NCI-H2107 (cell line): ENCODE measurements at places on chromosomes 13 and 19.
A peak's percentile ranks its signal among the peaks of the same experiment; 100 is the strongest.

- no peak for DNase-seq
Measured at GRCh38 chr13:21121616-21122015, 54.7 kb downstream of the SKA3 start.

DNA sequence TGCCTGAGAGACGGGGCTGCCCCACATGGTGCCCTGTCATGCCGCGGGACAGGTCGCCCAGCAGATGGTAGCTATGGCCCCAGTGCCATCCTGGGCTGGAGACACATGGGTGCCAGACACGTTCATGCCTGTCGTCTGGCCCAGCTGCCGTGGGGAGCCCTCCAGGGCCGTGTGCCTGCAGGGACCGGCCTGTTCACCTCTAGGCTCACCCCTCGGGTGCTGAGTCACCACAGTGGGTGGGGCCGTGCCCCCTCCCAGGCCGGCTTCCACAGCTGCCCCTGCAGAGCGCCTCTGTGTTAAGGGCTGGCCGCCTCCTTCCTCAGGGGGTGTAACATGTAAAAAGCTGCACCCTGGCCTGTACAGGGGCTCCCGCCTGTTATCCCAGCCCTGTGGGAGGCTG, 36.1 kb downstream of the CSNK1G2 start:
- DNase-seq = no peak

DNA sequence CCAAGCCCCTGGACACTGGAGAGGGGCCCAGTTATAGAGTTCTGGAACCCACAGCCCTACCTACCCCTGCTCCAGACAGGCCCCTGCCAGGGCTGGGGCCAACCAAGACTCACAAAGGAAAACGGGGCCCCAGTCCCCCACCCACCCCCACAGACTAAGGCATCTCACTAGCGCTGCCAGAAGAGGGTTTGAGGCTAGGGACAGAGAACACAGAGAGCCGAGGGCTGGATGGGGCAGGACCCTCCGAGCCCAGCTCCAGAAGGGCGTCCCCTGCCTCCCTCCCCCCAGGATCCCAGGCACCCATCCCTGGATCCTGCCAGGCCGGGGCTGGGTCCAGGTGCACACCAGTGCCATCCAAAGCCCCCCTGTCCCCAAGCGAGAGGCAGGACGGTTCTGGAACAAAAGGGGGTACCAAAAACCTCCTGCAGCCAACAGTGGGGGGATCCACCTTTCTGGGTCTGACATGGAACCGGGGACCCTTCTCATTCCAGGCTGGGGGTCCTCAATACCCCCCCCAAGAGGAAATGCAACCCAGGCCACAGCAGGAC, 4.4 kb upstream of the REXO1 start:
- no peak for DNase-seq

- no peak for DNase-seq
Measured at GRCh38 chr13:109146912-109147647, 517.7 kb downstream of the MYO16 start.

DNA sequence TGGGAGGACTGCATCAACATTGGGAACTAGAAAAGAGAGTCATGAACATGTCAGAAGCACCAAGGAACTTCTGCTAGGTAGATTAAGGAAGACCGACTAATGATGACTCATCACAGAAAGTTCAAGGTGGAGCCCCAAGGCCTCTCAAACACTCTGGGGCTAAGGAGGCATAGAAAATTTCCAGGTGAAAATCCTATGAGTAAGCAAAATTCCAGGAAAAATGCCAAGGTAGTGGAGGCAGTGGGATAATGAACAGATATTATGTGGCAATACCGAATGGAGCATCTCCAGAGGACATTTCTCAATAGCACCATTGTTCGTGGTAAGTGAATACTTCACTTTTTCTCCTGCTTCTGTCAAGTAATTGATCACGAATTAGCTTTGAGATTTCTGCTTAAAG, 336.5 kb downstream of the MZT1 start:
- DNase-seq = no peak

DNA sequence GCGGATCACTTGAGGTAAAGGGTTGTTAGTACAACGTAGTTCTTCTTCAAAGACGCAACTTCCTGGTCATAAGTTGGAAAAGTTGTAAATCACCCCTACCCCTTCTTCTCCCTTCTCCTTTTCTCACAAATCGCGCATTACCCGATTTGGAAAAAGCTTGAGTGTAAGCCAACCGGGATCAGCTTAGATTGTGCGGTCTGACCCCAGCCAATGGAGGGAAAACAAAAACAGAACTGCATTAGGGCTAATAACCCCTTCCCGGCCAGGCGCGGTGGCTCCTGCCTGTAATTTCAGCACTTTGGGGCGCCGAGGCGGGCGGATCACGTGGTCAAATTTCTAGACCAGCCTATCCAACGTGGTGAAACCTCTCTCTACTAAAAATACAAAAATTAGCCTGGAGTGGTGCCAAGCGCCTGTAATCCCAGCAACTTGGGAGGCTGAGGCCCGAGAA, 806 bp downstream of the ZNF90 start:
- no peak for DNase-seq

- DNase-seq = no peak
Measured at GRCh38 chr13:76116751-76117360, 480.7 kb downstream of the LMO7 start.

- DNase-seq = no peak
Measured at GRCh38 chr13:27627380-27627779, 5.7 kb downstream of the POLR1D start.

- no peak for DNase-seq
Measured at GRCh38 chr19:2546128-2547032, 70.5 kb downstream of the GADD45B start.

DNA sequence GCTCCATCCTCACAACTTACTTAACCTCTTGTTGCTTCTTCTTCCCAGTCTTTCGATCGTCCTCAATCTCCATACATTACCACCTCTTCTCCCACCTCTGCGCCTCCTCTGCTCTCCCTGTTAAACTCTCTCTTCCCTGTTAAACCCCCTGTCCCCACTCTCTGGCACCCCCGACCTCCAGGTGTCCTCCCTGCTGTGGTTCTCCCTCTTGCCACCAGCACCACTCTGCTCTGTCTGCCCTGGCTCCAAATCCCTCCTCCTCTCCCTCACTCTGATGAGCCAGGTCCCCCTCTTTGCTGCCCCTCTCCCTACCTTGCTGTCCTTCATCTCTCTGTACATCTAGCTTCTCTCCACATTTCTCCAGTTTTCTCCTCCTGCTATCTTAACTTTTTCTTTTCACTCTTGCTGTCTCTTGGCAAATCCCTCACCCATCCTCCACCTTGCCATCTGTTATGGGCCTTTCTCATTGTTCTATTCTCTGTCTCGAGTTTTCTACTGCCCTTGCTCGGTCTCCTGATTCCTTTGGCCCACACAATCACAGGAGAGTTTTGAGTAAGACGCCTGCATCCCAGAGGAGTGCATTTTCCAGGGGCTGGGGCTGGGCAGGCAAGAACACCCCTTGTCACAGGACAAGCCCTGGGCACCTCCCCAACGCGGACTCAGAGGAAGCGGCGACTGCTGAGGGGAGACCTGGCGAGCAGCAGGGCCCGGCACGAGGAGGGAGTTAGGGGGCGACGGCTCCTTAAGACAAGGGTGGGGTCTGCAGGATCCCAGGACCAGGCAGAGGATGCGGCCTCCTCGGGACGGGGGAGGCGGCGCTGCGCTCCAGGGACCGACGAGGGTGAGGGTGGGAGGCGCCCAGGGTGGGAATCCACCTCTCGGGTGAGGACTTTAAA, 21.4 kb upstream of the ERVV-1 start:
- no peak for DNase-seq

DNA sequence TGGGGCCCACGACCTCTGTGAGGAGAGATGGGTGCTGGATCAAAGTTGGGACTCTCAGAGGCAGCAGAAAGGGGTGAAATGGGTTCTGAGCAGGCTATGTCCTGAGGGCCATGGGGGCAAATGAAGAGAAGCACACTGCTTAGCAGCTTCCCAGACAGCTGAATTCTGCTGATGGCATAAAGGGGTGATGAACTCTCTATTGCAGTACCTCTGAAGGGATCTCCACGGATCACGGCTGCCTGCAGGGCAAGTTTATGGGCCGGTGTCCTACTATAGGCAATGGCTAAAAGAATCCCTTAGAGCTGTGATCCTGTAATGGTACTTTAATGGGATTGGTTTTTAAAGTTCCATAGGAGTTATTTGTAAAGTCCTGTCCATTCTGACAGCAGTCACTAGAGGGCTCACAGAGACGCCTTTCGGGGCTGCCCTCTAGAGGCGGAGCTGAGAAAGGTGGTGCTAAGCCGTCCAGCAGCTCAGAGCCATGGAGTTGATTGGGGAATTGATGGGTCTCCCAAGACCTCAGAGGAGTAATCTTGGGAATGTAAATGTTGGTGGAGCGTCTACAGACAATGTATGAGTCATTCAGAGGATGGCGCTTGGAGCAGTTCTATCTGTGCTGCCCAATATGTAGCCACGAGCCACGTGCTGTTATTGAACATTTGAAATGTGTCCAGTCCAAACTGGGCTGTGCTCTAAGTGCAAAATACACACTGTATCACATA, 287.3 kb downstream of the COG6 start:
- DNase-seq = peak; percentile 16

GRCh38 chr19:778910-779653, 18.2 kb upstream of the PTBP1 start:
- DNase-seq = no peak

DNA sequence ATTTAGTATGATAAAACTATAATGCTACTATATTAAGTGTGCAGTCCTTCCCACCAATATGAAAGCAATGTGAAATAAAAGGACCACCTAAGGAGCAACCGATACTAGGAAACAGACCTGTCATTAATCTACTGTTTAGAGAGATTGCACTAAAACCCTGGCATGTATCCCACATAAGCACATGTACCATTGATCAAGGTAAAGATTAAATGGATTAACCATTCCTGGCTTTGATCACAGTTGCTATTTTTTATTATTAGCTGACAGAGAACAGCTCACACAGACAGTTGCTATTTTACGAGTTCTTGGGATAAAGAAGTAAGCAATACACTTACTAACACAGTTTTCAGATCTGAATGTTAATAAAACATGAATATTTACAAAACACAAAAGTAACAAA, 57.7 kb upstream of the ZDHHC20 start:
- DNase-seq = no peak

GRCh38 chr19:42366673-42367072, 23.4 kb downstream of the CNFN start:
- DNase-seq = no peak
